ENCODE measurements at places on chromosomes 1 and 21.
A peak's percentile ranks its signal among the peaks of the same experiment; 100 is the strongest.

DNA sequence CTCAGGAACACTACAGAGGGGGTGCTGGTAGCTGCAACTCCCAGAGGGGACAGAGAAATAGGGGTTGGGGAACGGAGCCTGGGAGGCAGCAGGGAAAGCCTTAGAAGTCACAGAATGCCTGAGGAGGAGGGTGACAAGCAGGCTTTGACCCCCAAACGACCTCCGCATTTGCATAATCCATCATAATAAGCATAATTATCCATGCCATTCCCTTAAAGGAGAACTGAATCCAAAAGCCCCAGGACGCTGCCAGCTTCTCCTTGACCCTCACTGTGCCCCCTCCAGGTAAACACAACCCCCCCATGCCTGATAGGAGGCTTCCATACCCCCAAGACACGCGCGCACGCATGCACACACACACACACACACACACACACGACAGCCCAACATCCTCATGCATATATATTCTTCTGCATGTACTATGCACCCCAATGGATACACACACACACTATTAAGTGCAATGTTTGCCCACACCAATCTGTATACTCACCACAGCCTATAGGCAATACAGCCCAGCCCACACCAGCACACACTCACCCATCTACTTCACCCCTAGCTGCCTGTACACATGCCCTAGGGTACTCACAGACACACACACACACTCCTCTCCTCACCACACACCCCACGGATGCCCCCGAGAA, 27.8 kb downstream of the SDC3 start:
- no peak for DNase-seq

DNA sequence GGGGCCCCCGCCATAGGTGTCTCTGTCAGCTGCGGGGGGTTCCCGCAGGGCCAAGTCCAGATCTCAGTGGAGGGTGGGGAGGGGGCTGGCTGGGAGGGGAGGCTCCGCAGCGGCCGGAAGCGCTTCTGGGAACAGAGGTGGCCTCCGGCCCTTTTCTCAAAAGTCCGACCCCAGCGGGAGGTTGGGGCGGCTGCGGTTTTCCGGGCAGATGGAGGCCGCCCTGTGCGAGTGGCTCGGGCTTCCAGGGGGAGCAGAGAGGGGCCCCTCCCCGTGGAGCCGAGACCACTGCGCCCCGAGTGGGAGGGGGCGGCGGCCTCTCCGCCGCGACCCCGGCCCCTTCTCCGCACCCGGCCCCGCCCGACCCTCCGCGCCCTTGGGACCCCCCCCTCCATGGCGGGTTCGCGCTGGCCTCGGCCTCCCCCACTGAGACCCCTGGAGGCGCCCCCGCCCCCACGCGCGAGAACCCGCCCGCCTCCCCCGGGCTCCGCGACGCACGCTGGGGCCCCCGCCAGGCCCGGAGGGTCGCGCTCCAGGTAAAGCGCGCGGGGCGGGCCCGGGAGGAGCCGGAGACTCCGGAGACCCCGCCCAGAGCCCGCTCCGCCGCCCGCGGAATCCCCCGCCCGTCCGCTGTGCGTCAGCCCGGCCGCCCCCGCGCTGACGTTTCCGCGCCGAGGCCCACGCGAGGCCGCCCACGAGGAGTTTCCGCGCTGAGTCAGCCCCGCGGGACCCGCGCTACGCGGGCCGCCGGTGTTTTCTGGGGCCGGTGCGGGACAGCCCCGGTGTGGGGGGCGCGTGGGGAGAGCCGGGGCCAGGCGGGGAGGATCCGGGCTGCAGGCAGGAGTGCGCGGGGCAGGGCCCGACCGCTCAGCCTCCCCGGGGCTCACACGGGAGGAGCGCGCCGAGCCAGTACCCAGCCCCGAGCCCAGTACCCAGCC, 5.2 kb downstream of the TNFRSF18 start:
- DNase-seq: peak; percentile 76

DNA sequence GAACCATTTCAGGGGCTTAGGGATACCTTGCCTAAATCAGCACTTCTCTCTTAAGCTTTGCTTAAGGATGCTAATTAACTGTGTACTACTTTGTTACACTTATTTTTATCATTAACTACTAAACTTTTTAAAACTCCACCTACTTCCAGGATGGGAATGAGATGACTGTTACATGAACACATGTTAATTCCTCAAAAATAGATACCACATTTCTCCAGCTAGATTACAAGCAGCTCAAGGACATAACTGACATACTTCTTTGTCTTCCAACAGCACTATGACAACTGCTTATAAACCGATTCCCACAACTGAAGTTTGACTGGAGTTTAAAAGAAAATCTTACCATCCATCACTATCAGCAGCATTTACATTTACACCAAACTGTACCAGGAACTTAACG, 53.7 kb downstream of the TP53BP2 start:
- DNase-seq: no peak

- no peak for DNase-seq
Measured at GRCh38 chr1:33365560-33365997, 44.7 kb upstream of the A3GALT2 start.

DNA sequence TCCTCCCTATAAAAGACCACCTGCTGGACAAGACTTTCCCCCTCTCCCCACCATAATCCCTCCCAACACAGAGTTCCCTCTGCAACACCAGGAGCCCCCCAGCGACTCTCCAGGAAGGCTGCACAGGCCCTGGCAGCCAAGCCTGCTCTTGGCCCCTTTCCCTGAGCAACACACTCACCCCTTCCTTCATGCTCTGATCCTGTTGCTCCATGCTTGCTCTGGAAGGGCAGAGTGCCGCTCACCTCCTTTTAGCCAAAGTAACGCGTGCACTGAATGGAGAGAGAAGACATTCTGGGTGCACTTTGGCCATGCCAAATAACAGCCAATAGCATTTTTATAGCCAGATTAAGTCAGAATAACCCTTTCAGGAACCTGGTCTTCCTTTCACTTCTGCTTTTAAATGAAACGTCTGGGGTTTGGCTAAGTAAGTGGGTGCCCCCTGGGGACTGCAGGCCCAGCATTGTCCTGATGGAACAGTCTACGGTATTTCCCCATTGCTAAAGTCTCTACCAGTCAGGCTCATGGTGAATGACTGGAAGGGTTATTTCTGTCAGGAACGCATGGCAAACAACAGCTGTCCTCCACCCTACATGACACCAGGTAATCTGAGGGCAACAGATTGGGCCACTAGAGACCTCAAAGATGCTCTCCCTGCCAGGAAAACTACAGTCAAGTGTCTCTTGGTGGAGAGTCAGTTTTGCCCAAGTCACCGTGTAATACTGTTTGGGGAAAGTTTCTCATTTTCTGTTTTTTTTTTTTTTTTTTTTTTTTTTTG, at the start of gene SLC2A5:
Gene SLC2A5 (minus strand): TSS at position 310 of the 775 bp plus-strand sequence. CDS start 99 bp downstream, at position 211.
- no peak for DNase-seq

DNA sequence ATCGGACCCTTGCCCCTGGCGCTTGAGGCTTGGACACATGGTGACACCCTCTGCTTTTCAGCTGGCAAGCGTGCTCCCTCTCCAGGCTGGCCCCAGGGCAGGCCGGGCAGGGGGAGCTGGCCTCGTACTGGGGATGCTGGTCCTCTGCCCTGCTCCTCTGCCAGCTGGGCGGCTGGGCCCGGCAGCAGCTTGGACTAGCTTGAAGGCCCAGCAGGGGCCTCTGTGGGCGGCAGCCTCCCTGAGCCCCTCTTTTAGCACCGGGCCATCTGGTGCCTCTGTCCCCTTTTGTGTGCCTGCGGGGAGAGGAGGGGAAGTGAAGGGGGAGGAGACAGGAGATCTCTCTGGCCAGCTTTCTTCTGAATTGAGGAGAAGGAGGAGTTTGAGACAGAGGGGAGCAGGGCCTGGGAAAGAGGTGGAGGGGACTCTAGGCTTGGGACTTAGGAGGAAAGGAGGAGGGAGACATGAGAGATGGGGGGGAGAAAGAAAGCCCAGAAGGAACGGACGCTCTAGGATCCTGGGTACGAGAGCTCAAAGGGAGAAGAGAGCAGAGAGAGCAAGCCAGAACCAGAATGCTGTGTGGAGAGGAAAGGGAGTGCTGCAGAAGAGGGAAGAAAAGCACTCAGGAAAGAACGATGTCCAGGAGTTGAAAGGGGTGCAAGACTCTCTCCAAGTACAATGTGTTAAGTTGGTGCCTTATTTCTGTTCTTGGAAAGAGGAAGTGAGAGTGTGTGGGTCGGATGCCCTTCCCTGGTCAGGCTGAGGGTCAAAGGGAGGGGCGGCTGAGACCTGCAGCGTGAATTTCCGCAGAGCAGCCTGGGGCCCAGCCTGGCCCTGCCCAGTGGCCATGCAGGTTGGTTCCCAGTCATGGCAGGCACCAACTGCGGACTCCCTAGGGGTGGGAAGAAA, 40.3 kb downstream of the IER5 start:
- DNase-seq: no peak

Measured in activated CD4-positive, CD25-positive, alpha-beta regulatory T cell (primary cell).